ENCODE measurements at places on chromosomes 3 and 15. TPM values are rescaled to one million over a fixed set of nuclear protein-coding genes. Genes with fewer than 3 reads are reported as not detected.

Gene FBXO40
- total RNA-seq, result 0.32 TPM

Gene PTX3
- 1.6 TPM for total RNA-seq

Gene UQCC5
- 1.4 TPM for total RNA-seq

Gene SPCS1
- total RNA-seq, result 69.3 TPM

Gene CHDH
- total RNA-seq, result 3.9 TPM

Gene SPESP1
- total RNA-seq, result 4.6 TPM

DNA sequence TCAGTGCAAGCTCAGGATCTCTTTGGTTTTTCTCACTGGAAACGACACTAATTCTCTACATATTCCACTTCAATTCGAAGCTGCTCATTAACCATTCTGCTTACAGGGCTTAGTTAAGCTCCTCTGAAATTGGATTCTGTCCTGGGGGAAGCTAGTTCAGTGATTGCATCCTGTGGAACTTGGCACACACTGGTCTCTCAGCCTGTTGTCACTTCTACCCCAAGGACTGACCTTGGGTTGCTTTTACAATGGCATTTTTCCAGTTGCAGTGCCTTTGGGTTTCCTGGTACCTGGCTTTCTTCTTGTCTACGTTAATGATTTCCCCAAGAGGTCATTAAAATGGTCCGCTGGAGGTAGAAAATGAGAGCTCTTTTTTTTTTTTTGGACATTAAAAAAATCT, 33.3 kb upstream of the GABRB3 start:
- DNase-seq, result no peak

DNA sequence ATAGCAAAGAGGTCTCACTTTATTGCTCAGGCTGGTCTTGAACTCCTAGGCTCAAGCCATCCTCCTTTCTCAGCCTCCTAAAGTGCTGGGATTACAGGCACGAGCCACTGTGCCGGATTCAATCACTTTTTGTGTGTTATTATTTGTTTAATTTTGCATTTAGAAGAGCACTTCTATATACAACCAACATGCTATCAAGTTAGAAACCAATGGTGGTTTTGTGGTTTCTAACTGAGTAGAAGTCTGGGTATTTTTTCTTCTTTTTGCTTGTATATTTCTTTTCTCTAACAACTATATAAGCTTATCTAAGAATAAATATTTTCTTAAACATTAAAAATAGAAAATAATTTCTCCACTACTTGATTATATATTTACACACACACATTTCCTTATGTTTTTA, 86.7 kb downstream of the PEAK1 start:
- DNase-seq, result no peak

- DNase-seq, result no peak
Measured at GRCh38 chr15:64542091-64542490, 81.7 kb downstream of the ZNF609 start.

DNA sequence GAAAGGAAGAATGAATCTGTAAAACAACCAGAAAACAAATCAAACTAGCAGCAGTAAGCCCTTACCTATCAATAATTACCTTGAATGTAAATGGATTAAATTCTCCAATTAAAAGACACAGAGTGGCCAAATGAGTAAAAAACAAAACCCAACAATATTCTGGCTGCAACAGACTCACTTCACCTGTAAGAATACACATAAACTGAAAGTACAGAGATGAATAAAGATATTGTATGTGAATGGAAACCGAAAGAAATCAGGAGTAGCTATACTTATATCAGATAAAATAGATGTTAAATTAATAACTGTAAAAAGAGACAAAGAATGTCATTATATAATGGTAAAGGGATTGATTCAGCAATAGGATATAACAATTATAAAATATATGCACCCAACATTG, 514.5 kb upstream of the DPPA4 start:
- DNase-seq, result no peak

- no peak for DNase-seq
Measured at GRCh38 chr3:18189282-18190050, 235.7 kb downstream of the SATB1 start.

DNA sequence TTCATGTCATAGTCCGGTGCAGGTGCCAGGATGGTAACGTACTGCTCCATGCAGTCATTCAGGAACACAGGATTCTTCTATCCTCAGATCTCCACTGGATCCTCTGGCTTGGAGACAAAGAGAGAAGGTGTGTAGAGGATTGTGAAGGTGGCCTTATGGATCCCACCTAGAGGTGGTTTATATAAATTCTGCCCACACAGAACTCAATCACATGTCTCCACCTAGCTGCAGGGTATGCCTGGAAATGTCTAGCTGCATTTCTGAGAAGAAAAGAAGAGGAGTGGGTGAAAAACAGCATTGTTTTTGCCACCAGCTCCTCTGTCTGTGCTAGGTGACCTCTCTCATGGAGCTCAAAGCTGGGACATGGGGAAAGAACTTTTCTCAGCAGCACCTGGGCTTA, 478.7 kb downstream of the PDCD6IP start:
- no peak for DNase-seq

GRCh38 chr3:128804811-128805155, 74.6 kb upstream of the ACAD9 start:
- no peak for DNase-seq

DNA sequence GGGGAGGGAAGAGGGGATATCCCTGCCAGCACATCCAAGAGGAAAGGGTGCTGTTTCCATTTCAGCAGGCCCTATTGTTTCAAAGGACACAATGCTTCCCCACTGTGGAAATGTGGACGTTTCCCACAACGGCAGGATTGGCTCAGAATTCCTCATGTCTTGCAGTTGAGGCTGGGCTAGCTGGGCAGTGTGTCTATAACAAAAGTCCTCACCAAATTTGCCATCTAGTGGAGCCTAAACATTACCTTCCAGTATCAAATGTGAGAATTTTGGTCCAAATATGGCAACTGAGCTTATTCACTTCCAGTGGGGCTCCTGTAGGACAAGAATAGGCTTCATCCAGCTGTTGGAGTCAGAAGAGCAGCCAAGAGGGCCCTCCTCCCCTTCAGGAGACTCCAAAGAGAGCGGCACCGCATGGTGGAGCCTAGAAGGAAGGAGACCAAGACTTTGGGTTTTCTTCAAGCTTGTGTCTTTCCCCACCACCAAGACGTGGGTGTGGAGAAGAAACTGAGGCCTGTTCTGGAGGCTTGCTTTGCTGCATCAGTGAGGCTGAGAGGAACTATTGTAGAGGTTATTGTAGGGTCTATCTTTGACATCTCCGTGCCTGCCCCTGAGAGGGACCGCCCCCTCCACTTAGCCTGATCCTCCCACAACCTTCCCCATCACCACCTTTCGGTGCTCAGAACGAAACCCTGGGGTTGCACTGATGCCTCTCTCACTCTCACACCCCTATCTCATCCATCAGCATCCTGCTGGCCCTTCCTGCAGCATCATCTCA, 45.3 kb upstream of the SLCO2A1 start:
- no peak for DNase-seq

- peak; percentile 75 for DNase-seq
Measured at GRCh38 chr3:138347960-138348753, at the start of gene MRAS. Gene MRAS (plus strand): TSS chr3:138348579. CDS start chr3:138372884, 24,305 bp downstream.

DNA sequence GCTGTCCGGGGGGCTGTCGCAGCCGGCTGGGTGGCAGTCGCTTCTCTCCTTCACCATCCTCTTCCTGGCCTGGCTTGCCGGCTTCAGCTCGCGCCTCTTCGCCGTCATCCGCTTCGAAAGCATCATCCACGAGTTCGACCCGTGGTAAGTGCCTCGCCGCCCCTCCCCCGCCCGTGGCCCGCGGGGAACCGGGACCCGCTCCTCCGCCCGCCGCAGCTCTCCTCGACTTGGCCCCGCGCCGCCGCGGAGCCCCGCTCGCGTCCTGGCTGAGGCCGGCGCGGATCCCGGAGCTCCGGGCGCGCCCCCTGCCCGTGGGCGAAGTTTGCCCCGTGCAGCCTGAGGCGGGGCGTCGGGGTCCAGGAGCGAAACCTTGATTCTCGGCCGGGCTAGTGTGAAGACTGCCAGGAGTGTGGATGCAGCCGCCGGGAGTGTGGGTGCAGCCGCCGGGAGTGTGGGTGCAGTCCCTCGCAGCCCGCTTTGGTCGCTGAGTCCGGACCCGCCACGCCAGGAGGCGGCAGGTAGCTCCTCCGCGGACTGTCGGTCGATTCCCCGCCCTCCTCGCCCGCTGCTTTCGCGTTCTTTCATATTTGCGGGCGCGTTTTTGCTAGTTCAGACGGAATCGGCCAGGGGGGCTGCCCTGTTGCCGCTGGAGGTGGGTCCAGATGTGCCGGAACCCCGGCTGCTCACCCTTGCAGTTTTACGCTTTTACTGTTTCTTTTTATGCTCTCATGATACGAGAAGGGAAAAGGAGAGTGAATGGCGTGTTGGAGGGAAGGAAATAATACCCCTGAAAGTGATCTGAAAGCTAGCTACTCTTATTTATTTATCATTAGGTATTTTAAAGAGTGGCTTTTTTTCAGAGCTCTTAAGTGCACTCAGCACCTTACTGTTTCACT, 692 bp downstream of the STT3B start:
- DNase-seq, result peak; percentile 64

- peak; percentile 42 for DNase-seq
Measured at GRCh38 chr3:152269831-152270734, 1.4 kb downstream of the MBNL1 start.

- no peak for DNase-seq
Measured at GRCh38 chr3:160213191-160213590, 12.0 kb upstream of the C3orf80 start.

- no peak for DNase-seq
Measured at GRCh38 chr3:12627370-12627769, 36.5 kb downstream of the RAF1 start.

GRCh38 chr3:140794507-140794906, 116.6 kb downstream of the TRIM42 start:
- no peak for DNase-seq

Data from ovary (tissue), 10 donors.